ENCODE measurements at places on chromosomes 13 and 19.

- no peak for DNase-seq
Measured at GRCh38 chr19:35380450-35381124, 9.7 kb downstream of the GPR42 start.

DNA sequence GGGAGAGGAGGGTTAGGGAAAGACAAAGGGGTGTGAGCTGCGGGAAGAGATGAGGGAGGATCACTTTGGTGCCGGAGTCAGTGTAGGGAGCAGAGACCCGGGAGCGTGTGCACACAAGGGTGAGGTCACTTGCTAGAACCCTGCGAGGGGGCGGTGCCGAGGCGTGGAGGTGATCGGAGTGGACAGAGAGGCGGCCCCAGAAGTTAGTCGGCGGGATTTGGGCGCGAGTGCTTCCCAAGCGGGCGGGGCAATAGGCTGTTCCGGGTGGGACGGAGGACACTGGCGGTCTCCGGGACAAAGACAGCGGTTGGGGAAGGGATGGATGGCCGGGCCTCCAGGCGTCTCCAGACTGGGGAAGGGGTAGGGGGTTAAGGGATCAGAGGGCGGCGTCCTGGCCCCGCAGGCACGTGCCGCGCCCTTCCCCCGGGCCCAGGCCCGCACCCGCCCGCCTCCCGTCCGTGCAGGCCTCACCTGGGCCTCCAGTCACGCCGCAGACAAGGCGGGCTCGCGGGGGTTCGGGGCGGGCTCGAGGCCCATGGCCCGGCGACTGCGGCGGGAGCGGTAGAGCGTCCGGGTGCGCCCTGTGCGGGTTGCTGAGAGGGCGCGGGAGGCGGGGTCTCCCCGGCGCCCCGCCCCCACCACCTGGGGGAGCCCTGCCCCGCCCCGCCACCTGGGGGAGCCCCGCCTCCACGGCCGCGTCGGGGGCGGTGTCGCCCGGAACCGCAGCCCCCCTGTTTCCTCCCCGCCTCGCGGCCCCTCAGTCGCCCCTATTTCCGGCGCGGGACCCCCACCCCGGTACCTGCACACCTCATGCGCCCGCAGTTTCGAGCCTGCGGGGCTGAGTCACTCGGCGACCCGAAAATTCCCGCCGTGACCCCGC, at the start of gene LPAR2:
Gene LPAR2 (minus strand): TSS at position 600 of the 880 bp plus-strand sequence. CDS start 945 bp downstream, outside the sequence.
- DNase-seq = no peak

- no peak for DNase-seq
Measured at GRCh38 chr19:1002600-1002999, 2.4 kb downstream of the GRIN3B start.

- DNase-seq = no peak
Measured at GRCh38 chr13:100983111-100983510, 308.5 kb upstream of the TMTC4 start.

DNA sequence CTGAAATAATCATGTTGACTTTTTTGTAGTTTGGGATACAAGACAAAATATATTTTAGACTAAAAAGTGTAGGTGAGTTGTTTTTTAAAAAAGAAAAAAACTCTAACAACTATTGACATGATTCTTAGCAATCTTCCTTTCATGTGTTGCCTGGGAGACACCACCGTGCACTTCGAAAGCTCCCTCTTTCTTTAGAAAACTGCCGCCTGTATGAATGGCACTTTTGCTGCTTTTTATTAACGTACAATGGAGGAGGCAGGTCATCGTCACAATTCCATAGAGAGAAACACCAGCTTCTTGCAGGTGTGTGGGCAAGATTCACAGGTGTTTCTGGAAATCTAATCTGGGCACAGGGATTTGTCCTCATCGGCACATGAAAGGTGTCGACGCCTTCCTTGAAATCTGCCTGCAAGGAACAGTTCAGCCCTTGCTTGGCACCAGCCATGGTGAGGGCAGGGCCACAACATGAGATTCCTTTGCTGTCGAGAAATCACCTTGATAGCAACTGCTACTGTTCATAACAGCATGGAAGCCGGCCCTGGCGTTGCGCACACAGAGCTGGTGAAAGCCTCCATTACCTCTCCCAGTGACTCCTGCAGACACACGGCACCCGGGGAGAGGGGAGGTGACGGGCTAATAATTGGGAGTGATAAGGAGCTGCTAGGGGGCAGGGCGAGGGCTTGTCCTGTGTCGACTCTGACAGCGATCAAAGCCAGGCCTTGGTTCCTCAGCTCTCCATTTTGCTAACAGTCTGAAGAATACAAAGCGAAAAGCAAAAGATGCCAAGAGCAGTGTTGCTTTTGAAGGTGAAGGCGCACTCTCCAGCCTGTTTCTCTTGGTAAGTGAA, 66.5 kb downstream of the EFNB2 start:
- DNase-seq = no peak

GRCh38 chr13:33764716-33765115, 53.2 kb upstream of the RFC3 start:
- DNase-seq = no peak

DNA sequence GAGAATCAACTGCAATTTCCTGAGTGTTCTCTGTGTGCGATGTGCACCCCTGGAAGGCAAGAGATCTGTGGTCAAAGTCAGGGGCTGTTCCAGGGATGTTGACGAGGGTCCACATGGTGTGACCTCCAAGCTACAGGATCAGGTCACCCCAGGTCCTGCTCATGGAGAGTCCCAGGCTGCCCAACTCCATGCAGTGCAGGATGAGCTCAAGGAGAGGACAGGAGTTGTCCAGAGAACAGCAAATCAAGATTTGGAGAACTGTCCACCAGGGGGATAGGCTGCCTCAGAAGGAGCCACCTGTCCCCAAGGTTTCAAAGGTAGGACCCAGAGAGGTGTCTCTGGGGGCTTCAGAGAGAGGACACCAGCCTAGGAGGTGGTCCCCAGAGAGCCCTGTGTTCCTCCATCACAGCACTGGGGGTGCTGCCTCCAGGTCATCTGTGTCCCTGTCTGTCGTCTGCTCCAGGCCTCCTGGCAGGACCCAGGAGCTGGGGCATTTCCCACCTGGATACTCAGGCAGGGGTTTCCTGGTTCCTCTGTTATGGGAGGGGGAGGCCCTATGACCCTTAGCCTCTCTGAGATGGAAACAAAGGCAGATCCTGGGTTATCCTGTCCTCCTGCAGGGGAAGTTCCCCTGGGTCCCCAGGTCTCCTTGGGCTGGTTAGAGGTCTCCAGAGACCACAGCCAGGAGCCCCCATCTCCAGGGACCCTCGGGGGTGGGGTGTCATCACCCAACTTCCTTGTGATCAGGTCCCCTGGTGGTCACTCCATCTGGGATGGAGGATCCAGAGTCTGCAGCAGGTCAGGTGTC, 2.1 kb upstream of the CEACAM7 start:
- DNase-seq = no peak

GRCh38 chr13:108621462-108621861, 7.9 kb upstream of the MYO16 start:
- no peak for DNase-seq

DNA sequence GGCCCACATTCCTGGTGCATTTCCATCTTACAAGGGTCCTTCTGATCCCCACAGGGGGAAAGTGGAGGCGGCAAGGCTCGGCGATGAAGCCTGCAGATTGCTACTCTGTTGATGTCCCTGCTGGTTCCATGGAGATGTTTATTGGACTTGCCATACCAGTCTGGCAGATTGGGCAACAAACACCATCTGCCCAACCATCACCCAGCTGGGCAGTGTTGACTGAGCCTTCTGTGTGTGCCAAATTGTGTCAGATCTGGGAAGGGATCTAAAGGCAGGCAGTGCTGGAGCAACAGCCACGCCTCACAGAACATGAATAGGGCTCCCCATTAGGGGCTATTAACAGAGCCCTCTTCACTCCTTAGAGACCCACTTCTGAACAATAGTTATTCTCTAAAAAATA, 35.0 kb downstream of the FLT1 start:
- DNase-seq = no peak

DNA sequence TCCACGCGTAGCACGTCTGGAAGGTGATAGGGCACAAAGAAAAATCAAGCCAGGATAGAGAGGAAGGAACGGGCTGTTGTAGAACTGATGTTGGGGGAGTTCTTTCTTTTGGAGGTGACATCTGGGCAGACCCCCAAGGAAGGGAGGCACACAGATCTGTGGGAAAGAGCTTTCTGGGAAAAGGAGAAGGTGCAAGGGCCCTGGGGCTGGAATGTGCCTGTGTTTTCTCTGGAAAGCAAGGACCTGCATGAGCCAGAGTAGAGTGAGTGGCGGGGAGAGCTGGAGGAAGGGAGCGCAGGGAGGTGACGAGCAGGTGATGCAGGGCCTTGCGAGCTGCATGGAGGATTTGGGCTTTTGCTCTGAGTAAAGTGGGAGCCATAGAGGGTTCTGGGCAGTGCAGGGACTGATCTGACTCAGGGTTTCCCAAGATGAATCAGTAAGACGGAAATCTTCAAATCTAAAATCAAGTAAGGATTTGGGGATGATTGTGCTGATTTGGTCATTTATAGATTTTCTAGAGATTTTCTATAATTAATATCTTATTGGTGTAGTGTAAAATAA, 30.8 kb downstream of the SMARCA4 start:
- no peak for DNase-seq

DNA sequence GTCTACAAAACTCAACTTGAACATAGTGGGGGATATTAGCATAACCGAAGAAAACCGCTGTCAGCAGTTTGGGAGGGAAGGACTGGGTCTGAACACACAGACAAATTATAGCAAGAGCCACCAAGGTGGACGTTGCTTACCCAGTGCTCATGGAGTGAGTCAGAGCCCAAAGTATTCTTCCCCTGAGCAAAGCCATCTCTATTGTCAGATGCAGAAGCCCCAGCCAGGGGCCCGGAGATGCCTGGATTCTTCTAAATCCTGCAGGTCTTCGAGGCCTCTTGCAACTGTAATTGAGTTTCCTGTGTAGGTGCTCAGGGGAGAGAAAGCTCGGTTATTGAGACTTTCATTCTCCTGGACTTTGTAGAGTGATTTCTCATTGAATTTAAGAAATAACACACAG, 384.5 kb downstream of the IRS2 start:
- DNase-seq = no peak

- DNase-seq = no peak
Measured at GRCh38 chr13:76929320-76929719, 19.0 kb upstream of the ACOD1 start.

- DNase-seq = no peak
Measured at GRCh38 chr13:53142306-53142705, 113.7 kb downstream of the OLFM4 start.
